ENCODE measurements at places on chromosomes 5 and 9.
A peak's percentile ranks its signal among the peaks of the same experiment; 100 is the strongest.

DNA sequence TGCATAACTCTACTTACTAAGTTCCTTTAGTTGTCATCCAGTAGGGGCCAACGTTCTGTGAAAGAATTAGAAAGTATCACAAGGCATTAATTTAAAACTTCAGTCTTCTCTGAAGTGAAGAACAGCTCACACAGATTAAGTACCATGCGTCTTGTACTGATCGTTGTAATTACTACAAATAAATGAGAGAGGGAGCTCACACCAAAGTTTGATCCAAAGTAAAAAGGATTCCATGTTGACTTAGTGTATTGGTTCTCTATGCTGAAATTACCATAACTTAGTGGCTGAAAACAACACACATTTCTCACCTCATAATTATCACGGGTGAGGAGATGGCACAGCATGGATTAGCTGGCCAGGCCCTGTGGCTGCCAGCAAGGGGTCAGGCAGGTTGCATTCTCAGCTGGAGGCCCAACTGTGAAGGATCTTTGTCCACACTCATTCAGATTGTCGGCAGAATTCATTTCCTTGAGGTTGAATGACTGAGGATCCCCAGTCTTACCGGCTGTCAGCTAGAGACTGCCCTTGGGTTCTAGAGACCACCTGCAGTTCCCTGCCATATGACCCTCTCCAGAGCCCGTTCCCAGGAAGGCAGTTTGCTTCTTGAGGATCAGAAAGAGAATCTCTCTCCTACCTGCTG, 169.1 kb downstream of the YTHDC2 start:
- DNase-seq: no peak

DNA sequence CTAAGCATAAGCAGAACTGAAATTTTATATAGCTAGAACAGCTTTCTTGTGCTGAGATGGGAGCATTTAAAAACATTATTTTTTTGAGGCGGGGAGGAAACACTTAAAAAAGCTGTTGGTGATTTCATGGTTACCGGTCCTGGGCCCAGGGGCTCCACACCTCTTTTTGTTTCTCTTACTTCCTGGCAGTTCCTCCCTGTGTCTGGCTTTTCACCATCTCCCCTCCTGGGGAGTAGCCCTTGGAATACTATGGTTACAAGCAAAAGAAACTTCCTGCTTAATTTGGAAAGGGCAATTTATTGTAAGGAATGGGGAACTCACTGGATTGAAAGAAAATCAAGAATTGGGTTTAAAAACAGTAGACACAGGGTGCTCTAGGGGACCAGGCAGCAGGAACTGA, 105.1 kb downstream of the SLC24A2 start:
- no peak for DNase-seq

GRCh38 chr9:24436761-24437160, 108.9 kb downstream of the IZUMO3 start:
- no peak for DNase-seq

DNA sequence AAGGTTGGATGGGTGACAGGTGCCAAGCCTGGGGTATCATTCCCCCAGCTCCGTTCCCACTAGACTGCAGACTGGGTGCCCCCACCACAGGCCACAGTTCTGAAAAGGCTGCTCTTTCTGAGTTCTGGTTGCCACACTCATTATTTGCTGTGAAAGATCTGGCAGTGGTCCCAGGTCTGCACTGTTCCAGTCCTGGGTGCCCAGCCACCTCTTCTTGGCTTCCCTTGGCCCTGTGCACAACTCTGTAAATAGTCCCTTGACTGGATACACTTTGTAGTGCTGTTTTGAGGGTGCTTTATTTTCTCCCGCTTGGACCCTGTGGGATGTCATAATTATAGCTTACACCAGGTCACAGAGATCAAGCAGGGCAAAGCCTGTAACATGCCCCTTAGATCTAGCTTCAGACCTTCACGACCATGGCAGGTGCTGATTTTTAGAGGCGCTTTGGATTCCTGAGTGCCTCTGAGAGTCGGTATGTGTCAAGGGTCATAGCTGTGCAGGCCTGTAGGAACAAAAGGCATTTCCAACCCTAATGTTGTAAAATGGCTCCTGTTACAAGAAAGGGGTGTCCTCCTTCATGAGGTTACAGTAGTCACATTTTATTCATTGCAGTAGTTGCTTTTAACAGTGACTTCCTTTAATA, 344.9 kb downstream of the ICE1 start:
- no peak for DNase-seq

DNA sequence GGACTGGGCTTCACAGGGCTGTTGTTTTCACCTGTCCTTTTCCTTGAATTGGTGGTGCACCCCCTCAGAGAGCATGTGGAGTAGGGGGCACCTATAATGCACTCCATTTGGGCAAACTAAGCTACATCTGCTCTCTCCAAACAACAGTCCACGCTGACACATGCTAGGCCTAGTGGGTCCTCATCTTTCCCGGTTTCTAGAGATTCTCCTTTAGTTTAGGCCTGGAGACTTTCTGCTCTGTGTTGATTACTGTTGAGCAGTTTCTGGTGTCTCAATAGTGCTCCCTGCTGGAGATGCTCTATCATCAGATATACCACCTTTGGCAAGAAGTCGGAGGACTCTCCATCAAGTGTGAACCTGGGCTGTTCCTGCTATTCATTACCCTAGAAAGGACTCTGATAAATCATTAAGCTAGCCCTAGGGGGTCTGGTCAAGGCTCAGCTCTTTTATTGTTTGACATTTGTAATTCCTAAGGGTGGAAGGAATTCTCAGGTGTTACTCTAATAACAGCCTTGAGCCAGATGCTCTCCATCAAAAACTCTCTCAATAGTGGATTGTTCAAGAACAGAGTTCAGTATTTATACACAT, 64.0 kb upstream of the FYB1 start:
- no peak for DNase-seq

GRCh38 chr5:143002459-143003327, 232.5 kb downstream of the ARHGAP26 start:
- peak; percentile 82 for DNase-seq

DNA sequence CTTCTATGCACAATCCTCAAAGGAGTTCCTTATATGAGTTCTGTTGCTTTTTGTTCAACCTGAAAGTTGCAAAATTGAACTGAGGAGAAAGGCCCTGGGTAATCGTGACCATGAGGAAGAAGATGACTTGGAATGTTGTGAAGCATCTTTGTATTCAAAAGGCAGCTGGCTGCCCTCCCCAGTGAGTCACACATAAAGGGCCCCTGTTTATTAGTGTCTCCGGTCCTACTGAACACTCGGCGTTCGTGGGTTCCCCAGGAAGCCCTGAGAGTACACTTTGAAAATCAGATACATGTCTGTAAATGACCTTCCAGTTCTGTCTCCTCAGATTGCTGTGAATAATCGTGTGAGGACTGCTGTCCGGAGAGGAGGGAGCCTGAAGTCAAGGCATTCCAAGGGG, 73.6 kb downstream of the C9orf153 start:
- no peak for DNase-seq

GRCh38 chr5:57889558-57889957, 406.9 kb upstream of the ACTBL2 start:
- DNase-seq: no peak

DNA sequence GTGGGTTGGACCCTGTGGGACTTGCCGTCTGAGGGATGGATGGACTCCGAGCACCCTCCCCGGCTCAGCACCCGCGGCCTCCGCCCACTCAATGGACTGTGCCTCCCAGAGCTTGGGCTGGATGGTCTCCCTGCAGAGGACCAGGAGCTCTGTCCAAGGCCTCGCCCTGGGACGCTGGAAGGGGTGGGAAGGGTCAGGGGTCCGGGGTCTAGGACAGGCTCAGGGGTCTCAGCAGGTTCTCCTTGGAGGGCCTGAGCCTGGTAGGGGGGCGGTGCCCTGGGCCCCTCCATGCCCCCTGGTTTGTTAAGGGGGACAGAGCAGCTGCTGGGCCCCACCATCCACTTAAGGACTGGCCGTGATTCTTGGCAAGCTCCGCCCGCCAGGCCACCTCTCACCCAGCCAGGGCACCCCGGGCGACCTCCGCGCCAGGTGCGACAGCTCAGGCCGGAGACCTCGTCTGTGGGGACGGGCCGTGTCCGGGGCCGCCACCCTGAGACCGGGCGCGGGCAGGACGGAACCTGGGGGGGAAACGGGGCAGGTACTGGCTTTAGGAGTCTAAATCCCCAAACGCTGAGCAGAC, 29.2 kb downstream of the EXOC3 start:
- DNase-seq: no peak

- no peak for DNase-seq
Observed at GRCh38 chr5:88236866-88237642, 31.6 kb downstream of the TMEM161B start.

GRCh38 chr5:83689881-83690280, 30.8 kb downstream of the HAPLN1 start:
- DNase-seq: no peak

DNA sequence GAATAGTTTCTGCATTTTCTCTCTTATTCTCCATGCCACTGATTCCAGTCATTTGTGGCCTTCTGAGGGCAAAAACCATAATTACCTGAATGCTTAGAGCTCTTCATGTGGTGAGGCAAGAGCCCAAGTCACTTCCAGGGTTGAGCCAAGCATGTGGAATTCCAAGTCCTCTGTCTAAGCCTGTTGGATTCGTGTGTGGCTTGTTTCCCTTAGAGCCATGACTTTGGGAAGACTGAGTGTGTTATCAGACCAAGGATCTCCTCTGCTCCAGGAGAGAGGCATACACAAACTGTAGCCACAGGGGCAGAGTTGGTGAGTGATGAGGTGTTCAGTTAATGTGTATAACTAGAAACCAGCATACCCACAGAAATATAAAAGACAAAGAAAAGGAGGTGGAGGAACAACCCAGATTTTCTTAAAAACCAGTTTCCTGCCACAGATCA, 27.1 kb downstream of the SLC22A5 start:
- DNase-seq: no peak

GRCh38 chr9:111833941-111834340, 39.2 kb upstream of the SHOC1 start:
- DNase-seq: no peak

- no peak for DNase-seq
Observed at GRCh38 chr9:121714075-121714705, 62.8 kb downstream of the DAB2IP start.

- DNase-seq: no peak
Observed at GRCh38 chr5:116409591-116410296, 164.9 kb downstream of the SEMA6A start.

DNA sequence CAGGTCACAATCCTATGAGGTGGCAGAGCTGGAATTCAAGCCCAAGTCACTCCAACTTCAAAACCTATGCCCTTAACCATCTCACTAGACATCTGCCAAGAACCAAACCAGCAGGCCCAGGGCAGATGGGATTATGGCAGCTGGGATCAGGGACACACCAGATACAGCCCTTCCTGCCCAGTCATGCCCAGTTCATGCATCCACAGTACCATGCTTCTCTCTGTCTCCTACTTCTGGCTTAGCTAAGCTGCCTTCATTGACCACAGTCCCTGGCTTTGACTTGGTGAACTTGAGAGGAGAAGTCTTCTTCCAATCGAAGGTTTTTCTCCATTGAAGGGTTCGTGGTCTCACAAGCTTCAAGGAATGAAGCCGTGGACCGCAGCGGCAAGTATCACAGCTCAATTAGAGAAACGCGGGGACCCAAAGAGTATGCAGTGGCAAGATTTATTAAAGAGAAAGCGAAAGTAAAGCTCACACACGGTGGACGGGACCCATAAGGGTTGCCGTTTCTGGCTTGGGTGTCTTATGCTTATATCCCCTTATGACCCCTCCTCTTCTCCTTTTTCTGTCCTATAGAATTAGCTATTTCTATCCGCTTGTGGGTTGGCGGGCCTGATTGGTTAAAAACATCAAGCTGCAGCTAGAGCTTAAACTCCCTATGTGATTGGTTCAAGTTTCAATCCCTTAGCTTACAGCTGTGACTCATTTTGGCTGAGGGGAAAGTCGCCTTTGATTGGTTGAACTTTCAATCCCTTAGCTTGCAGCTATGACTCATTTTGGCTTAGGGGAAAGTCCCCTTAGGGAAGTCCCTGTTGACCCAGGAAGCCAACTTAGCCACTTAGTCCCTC, 101.2 kb downstream of the TRIM36 start:
- peak; percentile 57 for DNase-seq

- peak; percentile 39 for DNase-seq
Observed at GRCh38 chr5:146751781-146752401, 126.7 kb downstream of the PPP2R2B start.

DNA sequence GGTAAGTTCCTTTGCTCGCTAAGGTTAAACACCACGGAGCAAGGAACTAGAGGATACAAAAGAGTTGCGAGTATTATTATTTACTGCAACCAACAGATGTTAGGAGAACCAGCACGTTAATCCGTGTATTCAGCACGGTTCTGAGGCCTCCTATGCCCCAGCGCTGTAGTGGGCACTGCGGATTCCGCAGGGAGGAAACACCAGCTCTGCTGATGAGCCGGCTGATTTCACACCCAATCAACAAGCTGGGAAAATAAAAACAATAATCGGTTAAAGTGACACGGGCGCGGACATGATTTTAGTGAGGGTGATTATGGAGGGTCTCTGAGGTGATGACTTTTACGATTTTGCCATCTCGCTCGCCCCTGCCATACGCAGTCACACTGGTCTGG, 702 bp upstream of the PRELID2 start:
- no peak for DNase-seq

DNA sequence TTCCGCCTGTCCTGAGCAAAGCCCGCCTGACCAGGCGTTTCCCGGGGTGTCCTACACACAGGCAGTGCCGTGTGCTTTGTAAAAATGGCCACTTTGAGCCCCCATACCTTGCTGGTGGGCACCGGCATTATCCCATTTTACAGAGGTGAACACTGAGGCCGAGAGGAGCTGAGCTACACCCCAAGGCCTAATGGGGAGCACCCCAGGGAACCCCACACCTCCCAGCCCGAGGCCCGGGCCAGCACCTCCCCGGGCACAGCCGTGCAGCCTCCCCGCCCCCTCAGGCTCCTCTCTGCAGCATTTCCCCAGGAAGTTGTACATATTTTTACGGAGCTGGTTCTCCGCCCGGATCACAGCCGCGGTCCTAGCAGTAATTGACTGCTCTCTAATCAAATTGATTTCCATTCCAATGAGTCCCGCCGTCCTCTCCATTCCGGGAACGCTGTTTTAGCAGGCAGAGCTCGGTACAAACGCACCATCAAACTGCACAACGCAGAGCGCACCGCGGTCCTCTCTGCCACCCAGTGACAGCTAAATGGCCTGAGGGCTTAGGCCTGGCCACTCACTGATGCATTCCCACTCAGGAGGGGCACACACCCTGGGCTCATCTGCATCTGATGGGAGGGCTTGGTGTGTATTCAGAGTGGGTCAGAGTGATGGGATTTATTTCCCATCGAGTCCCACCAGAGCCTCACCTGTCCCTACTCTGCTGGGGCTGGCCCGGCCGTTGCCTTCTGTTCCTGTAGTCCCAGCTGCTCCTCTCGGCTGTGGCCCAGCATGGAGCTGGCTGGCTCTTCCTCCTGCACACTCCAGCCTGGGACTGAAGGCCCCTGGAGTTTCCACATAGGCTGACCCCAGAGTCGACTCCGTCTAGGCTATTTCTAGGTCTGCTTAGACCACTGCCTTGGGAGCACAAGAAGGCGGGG, 36.2 kb upstream of the UBAC1 start:
- no peak for DNase-seq

DNA sequence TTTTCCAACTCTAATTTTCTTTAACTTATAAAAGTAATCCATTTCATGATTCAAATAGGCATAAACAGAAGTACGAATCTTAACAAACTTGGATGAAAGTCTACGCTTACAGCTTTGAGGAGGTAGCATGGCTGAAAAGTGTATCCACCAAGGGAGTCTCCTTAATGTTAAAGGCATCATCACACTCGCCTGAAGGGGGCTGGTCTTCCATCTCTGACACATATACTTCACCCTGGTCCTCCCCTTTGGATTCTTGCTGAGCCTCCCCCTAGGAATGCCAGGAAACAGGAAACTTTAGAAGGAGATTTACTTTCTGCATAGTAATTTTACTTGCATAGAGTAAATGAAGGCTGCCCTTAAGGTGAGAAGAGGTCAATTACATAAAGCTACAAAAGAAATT, 10.3 kb upstream of the NME5 start:
- no peak for DNase-seq

Data from GM12878 (cell line).